ENCODE measurements at places on chromosomes 1 and 21. TPM values are rescaled to one million over a fixed set of nuclear protein-coding genes. Genes with fewer than 3 reads are reported as not detected.

Gene USH2A
- total RNA-seq = under 0.01 TPM

Gene FAM167B
- 0.88 TPM for total RNA-seq

Gene TFF3
- total RNA-seq = not detected

Gene TMEM200B
- total RNA-seq = 14.2 TPM

Measured in placental pericyte (primary cell).